ENCODE measurements at places on chromosomes 11 and 22.

DNA sequence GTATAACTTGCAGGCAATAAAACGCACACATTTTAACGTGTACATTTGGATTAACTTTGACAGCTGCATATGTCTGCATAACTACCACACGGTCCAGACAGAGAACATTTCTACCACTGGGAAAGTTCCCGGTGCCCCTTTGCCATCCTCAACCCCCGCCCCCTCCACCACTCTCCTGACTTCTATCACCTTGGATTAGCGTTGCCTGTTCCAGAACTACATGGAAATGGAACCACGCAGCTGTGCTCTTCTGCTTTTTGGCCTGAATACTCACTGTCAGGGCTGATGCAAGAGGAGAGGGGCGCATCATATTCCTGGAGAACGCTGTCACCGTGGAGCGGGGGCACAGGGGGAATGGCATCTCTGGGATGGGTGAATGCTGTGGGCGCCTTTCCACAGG is 62.1 kb downstream of the LRP5 start:
- DNase-seq, result no peak

- no peak for DNase-seq
Measured at GRCh38 chr11:9862981-9863380, 199.1 kb downstream of the SWAP70 start.

- DNase-seq, result no peak
Measured at GRCh38 chr22:44628835-44629234, 73.2 kb upstream of the PRR5 start.

DNA sequence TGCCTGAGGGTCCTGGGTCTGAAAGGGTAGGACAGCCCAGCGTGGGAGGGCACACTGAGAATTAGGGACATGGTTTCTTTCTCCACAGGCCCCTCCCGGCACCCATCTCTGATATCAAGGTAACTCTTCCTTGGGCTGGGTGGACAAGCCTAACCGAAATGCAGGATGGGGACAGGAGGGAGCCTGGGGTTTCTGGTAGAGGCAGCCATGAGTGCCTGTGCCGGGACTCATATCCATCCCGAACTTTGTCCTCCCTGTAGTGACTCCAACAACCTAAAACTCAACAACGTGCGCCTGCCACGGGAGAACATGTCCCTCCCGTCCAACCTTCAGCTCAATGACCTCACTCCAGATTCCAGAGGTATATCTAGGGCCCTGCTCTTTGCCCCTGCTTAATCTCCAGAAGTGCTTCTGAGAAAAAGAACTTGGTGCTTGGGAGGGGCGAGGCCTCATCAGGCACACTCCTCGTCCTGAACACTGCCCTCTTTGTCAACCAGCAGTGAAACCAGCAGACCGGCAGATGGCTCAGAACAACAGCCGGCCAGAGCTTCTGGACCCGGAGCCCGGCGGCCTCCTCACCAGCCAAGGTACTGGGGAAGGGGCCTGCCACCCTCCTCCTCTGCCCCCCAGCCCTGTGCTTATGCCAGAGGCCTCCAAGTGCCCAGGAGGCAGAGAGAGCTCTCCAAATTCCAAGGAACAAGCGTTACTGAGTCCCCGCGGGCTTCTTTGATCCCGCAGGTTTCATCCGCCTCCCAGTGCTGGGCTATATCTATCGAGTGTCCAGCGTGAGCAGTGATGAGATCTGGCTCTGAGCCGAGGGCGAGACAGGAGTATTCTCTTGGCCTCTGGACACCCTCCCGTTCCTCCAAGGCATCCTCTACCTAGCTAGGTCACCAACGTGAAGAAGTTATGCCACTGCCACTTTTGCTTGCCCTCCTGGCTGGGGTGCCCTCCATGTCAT is 3.1 kb downstream of the TMEM25 start:
- no peak for DNase-seq

GRCh38 chr22:24322522-24322921 is 51.9 kb downstream of the SPECC1L start:
- no peak for DNase-seq

- no peak for DNase-seq
Measured at GRCh38 chr11:79052544-79052943, 388.3 kb downstream of the TENM4 start.

- no peak for DNase-seq
Measured at GRCh38 chr11:24622262-24622661, 125.4 kb downstream of the LUZP2 start.

DNA sequence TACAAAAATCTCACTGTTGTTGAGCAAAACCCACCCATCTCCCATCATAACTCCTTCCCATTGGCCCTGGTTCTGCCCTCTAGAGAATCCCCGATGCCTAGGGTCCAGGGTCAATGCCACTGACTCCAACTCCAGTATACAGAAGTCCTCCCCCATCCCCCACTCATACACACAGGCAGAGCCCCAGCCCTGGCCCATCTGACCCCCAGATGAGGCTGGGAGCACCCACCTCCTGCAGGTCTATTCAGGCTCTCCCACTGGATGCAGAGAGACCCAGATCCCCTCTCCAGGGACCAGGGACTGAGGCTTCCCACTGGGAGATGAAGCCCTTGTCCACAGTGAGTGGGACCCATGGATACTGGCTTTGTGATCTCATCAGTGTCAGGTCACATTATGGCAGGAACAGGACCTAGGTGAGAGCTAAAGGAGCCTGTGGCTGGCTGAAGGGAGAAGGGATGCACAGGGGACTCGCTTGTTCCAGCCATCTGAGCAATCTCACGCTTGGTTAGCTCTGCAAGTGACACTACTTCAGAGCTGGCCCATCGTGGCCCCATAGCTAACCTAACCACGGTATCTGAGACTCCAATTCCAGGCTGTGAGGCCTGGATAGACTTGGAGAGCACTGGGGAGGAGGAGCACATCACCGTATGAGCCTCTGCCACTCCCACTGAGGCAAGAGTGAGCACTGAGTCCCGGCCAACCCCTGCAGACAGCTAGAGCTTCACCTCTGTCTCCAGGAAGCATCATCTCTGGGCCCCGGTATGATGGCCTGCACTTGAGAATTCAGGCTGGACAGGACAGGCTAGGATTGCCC is 35.7 kb downstream of the TRIM29 start:
- no peak for DNase-seq

DNA sequence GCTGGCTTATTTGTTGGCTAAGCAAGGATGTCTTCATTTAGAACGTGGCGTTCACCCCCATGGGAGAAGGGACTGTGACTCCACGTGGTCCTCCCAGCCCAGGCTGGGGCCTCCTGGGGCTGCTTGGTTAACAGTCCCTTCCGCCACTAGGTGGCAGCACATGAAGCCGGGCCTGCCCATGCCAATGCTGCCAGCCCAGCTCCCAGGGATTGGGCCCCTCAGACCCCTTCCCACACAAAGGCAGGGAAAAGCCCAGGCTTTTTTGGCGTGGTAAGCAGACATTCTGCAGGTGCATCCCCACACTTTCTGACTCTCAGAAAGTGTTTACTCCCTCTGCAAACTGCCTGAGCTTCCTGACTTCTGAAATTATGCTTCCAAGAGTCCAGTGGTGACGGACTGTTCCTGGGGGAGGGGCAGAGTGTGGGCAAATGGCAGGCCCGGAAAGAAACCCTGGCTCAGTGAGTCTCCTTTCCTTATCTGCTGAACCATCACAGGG is 3.1 kb downstream of the CBX6 start:
- DNase-seq, result peak; percentile 78

GRCh38 chr11:14418801-14419417 is 59.9 kb upstream of the RRAS2 start:
- no peak for DNase-seq

DNA sequence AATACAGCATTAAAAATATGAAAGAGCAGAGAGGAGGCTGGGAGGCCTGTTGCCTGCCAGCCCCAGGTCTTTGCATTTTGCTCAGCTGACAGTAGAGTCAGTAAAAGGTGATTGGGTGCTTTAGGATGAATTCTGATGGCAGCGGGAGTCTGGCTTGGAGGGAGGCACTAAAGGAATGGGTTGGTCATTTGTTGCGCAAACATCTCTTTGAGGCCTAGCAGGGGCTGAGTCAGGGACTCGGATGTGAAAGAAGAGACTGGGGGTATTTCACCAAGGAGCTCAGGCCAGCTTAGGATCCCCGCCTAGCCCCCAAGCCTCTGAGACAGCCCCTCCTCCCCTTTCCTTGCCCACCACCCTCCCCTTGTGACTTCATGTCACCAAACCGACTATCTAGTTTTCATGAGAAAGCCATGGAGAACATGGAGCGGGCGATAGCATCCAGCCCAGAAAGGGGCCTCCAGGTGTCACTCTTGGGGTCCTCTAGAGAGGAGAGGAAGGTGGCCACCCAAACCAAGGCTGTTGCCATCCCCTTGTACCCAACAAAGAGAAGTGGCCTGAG is 9.7 kb downstream of the DGKZ start:
- DNase-seq, result no peak

DNA sequence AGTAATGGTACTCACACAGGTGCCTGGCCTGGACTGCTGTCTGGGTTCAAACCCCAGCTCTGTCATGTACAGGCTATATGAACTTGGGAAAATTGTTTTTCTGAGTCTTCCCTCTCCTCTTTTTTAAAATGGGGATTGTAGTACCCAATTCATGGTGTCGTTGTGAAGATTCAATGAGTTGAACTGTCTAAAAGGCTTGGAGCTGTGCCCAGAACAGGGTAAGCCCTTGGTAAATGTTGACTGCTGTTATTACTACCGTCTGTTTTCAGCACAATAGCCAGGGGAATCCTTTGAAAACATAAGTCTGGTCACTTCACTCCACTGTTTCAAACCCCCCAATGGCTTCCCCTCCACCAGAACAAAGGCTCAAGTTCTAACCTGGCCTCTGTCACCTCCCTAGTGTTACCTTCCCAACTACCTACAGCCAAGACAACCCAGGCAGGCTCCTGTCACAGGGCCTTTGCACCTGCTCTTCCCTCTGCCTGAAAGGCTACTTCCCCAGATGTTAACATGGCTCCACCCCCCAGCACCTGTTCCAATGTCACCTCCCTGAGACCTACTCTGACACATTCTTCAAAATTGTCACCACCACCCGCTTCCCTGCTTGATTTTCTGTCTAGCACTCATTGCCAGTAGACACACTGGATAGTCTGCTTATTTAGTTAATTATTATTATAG is 152.8 kb downstream of the CHST1 start:
- no peak for DNase-seq

- DNase-seq, result peak; percentile 66
Measured at GRCh38 chr22:23216461-23217170, 36.3 kb downstream of the BCR start.

DNA sequence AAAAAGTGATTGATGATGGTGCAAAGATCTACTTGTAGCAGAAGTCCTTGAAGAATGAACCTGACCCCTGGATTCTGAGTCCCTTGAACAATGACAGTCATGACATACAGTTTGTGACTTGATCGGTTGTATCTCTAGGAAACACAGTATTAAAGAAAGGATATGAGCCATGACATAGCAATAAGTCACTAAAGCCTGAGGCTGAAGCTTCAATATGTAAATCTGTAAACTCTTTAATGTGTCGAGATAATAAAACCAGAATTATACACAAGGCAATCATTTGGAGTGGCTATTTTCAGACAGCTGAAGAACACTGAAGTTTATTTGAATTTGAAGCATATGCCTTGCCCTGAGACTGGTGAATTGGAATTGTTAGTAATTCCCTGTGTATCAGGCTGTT is 911.5 kb upstream of the RAG2 start:
- no peak for DNase-seq

GRCh38 chr22:50719814-50720300 is 18.1 kb upstream of the ACR start:
- no peak for DNase-seq

GRCh38 chr11:120197251-120197891 is 13.5 kb upstream of the OAF start:
- no peak for DNase-seq

- DNase-seq, result no peak
Measured at GRCh38 chr11:89493431-89493830, 2.3 kb upstream of the NOX4 start.

GRCh38 chr11:84136926-84137325 is 850.8 kb upstream of the CCDC90B start:
- DNase-seq, result no peak

DNA sequence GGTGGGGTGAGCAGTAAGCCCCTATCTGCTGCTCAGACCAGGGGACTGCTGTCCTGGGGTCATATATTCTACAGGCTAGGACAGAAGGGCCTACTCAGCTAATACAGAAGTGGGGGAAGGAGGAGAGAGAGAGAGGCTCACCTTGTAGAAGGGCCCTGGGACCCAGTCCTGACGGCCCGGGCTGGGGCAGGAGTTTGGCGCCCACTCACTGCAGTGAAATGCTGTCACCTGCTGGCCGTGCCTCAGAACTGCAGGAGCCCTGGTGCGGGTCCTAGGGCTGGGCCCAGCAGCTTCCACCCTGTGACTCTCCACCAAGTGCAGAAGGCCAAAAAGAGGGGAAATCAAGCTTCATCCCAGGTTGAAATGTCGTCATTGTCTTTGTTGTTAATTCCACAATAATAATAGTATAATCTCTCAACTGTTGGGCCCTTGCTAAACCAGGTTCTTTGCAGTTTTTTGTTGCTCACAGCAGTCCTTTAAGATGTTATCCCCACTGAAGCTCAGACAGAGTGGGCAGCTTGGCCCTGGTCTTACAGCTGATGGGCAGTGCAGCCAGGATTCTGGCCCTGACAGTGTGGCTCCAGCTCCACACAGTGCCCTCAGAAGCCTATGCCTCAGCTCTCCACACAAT is 29.6 kb downstream of the TRIM29 start:
- peak; percentile 7 for DNase-seq

DNA sequence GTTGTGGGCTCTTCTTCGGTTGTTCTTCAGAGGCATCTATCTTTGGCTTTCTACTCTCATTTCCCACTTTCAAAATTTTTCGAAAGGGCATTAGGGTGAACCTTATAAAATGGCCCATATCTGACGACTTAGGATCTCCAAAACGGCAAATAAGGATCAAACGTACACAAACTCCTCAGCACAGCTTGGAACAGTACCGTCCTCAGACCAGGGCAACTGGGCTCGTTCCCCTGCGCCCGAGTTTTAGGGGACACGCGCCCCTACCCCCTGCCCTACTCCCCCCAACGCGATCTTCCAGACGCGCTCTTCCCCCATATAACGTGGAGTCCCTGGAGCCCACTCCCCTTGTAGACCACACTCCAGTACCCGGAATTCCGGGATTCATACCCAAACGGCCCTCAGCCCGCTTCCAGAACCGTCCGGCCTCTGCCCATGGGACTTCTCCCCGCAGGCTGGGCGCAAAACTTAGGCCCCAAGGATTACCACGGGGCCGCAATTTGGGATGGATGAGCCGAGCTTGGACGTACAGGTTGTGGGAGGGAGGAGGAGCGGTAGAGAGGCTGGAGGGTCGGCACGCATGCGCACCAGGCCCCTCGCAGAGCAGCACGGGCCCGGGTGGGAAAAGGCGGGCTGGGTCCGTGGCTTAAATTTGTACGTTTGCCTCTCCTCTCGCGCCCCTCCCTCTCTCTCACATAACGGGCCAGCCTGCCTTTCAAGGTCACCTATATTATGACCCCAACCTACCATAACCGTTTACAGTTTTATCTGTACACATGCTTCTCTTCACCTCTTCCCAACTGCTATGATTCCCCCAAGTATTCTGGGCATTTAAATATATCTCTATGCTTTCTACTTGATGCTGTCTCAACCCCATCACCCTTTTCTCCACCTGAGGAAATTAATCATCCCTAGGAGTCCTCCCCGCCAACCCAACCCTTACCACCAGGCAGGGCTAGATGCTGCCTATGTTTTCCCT is 3.4 kb downstream of the CCDC89 start:
- peak; percentile 57 for DNase-seq

All from naive thymus-derived CD8-positive, alpha-beta T cell (primary cell).